ENCODE measurements at places on chromosomes 11 and 22.
A peak's percentile ranks its signal among the peaks of the same experiment; 100 is the strongest.

GRCh38 chr11:36367806-36368680, 72.0 kb downstream of the PRR5L start:
- DNase-seq, result no peak

- DNase-seq, result peak; percentile 76
These were observed 110.5 kb downstream of the MICAL3 start for GRCh38 chr22:17913801-17914347.

DNA sequence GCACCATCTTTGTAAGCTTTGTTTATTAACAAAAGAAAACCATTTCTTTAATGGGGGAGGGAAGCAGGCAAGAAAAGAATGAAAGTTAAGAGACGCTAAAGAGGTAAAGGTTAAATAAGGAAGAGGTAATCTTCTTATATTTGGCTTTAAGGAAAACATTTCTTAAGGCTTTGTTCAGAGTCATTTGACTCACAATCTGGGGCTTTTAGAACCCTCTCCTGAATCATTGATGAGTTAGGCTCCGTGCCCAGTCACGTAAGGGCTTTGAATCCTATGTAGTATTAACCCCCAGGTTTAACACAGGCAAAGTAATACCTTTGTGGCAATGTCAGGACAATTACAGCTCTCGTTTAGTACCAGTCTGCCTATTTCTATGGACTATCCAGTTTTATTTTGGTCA, 26.1 kb downstream of the MADD start:
- DNase-seq, result no peak

GRCh38 chr11:116936754-116937446, 99.5 kb upstream of the APOA1 start:
- no peak for DNase-seq

DNA sequence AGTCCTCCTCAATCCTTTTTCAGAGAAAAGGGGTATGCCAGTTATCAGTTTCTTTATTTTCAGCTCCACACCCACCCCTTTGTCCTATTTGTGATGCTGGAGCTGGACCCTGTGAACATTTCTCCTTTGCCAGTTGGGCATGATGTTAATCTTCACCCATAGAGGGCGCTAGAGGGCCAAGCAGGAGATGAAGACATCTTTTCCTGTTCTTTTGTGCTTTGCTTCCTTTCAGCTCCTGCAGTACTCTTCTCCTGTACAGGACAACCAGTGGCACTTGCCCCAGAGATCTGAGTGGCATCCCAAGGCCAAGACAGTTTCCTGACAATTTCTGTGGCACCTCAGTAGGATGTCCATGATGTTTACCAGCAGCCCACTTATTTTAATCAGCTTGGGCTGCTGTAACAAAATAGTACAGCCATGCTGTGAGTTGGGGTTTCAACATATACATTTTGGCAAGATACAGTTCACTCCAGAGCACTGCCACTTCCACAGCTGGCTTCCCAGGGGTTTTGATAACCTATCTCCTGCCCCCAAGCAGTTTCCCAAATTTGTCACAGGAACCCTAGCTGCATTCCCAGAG, 4.6 kb downstream of the SAA2 start:
- DNase-seq, result peak; percentile 75

DNA sequence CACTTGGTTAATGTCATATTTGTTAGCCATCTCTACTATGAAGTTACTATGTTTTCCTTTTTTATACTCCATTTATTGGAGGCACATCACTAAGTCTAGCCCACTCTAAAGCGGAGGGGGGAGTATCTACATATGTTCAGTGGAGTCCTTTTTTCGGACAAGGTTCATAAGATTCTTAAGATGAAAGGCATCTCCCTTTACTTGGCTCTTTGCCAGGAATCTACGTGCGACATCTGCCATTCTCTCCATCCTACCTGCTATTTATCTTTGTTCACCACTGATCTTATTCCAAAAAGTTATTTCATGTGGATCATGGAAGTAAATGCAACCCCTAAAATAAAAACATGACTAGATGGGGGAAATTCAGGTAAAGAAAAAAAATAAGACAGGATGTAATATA, 77.4 kb upstream of the YWHAH start:
- DNase-seq, result peak; percentile 40

DNA sequence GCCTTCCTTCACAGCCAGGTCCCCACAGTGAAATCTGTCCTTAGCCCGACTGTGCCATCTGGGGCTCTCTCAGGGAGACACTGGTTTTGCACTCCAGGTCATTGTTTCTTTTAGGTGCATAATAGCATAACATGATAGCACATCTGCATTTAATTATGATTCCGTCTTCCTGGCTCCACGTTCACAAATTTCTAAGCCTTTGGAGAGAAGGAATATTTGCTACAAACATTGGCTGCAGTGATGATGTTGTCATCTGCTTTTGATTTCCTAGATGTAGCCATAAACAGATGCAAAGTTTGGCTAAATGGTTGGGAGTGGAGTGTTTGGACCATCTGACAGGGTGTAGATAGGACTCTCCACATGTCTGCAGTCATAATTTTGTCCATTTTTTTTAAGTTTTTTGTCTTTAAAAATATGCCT, 12.0 kb upstream of the CAT start:
- peak; percentile 46 for DNase-seq

DNA sequence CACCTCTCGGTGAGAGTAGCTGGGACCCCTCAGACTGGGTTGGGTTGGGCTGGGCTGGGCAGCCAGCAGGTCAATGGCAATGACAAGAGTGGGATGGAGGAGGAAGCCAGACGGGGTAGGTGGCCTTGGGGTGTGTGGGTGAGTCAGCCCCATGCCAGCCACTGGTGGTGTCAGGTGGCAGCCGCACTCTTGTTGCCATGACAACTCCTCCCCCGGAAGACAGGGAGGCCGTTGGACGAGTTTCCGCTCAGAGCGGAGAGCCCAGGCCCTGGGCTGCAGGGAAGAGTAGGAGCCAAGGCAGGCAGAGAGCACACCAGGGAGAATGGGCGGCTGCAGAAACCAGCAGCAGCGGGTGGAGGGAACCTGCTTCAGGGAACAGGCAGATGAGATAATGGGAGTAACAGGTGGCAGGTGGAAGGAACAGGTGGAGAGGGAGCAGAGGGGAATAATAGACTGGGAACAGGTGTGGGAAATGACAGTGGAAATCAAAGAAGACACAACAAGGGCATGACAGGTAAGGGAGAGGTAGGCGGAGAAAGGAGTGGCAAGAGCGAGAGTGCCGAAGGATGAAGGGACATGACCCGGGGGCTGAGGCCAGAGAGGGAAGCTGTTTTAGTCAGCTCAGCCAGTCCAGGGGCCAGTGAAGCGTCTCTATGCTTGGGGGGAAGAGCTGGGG, 8.7 kb downstream of the SPTBN2 start:
- peak; percentile 57 for DNase-seq

GRCh38 chr11:94972700-94973098, 657 bp downstream of the CWC15 start:
- no peak for DNase-seq

- DNase-seq, result no peak
These were observed 112.2 kb downstream of the CTTN start for GRCh38 chr11:70510571-70510970.
